ENCODE measurements at places on chromosomes 16 and 17.

GRCh38 chr17:73657473-73658116, 13.3 kb upstream of the SDK2 start:
- peak; percentile 84 for DNase-seq

DNA sequence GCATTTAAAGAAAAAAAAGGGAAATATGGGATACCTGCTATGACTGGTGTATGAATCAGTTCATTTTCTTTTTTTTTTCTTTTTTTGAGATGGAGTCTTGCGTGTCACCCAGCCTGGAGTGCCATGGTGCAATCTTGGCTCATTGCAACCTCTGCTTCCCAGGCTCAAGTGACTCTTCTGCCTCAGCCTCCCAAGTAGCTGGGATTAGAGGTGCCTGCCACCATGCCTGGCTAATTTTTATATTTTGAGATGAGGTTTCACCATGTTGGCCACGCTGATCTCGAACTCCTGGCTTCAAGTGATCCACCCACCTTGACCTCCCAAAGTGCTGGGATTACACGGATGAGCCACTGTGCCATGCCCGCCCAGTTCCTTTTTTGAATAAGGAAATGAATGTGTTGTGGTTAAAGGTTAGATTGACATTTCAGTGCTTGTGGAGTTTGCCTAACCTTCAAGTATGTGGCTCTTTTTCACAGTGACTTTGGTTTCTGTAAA, 7.7 kb downstream of the HAPSTR1 start:
- no peak for DNase-seq

DNA sequence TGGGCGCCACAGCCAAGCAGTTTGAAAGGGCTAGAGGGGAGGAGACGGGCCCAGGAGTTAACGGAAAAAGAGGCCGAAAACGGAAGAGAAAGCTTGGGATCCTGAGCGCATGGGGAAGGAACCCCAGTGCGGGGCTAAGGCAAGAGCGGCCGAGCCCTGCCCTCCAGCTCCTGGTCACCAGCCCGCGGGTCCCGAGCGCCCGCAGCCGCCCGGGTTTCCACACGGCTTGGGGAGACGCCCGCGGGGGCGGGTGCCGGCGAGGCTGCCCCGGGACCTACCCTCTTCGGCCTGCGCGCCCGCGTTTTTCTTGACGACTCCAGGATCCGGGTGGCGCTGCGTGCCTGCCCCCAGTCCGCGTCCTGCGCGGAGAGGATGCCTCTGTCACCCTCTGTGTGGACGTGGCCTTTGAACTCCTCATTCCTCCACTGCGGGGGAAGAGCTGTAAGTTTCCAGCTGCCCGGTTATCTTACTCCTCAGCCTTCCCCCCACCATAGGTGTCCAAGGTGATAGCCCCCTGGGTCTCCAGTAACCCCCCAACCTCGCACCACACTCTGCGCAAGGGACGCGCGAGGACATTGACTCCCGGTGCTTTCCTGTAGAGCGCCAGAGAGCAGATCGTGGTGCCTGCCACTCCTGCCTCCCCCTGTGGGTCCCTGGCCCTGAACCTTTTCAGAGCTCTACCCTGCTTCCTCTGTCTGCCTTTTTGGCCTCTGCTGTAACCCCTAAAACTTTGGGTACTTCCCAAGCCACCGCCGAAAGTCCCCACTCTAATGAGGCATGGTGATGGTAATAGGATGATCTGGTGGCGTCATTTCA, 1.7 kb upstream of the CDH11 start:
- DNase-seq: peak; percentile 44

- DNase-seq: peak; percentile 59
Measured at GRCh38 chr17:50184064-50184463, 17.4 kb downstream of the COL1A1 start.

GRCh38 chr16:28977703-28978662, 3.4 kb downstream of the SPNS1 start:
- peak; percentile 43 for DNase-seq

- DNase-seq: no peak
Measured at GRCh38 chr16:85281181-85281580, 168.9 kb upstream of the CIBAR2 start.

DNA sequence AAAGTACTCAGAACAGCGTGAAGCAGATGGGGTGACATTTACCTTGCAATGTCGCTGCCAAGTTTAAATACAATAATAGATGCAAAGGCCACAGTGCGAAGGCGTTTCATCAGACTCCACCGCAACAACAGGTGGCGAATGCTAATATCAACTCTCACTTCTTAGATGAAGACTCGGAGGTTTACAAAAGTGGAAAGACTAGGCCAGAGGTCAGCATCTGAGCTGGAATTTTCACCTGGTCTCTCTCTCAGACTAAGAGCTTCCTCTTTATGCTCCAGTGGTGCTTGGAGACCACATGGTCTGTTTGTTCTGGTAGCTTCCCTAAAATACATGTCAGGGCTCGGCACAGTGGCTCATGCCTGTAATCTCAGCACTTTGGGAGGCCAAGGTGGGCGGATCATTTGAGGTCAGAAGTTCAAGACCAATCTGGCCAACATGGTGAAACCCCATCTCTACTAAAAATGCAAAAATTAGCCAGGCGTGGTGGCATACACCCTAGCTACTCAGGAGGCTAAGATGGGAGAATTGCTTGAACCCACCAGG, 169.1 kb downstream of the XYLT1 start:
- DNase-seq: no peak

DNA sequence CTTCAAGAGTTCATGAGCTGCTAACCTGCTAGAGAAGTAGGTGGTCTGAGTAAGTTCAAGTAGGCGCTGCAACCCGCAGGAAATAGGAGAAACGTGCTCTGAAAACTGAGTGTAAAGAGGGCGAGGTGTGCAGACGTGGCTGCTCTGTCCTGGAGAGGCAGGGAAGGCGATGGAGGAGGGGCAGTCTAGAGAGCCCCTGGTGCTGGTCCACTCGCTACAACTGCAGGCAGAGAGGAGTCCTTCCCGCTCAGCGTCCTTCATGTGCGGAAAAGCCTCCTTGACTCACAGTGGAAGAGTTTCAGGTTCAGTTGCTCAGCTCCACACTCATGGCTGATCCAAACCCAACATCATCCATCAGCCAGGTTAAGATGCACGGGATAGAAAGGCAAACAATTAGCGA, 12.1 kb downstream of the ABCA3 start:
- no peak for DNase-seq

DNA sequence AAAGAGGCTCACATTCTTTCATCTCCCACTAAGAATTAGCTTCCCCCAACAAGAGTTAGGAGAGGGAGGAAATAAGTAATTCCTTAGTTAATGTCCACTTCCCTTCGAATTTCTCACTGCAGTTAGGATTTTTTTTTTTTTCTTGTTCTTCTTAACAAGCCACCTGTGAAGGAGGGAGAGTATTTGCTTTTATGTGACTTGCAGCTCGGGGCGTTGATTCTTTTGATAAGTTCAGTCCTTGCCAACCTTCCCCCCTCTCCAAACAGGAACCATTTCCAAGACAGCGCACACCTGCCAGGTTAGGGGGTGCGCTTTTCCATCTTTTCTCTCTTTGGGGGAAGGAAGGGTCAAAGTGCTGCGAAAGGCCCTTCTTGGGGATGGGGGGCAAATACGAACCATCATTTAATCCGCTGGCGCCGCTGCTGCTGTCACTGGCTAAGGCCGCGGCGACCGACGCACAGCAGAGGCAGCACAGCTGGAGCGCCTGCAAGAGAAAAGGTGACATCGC, 758 bp downstream of the ADAMTS18 start:
- DNase-seq: no peak

- no peak for DNase-seq
Measured at GRCh38 chr16:47917118-47917517, 238.7 kb downstream of the ABCC12 start.

- DNase-seq: no peak
Measured at GRCh38 chr16:12201216-12201615, 224.7 kb downstream of the SNX29 start.

- DNase-seq: no peak
Measured at GRCh38 chr17:15334266-15334665, 7.1 kb downstream of the TEKT3 start.

GRCh38 chr17:40464392-40464855, 21.2 kb downstream of the IGFBP4 start:
- DNase-seq: no peak

GRCh38 chr16:55045756-55046460, 115.2 kb downstream of the IRX5 start:
- DNase-seq: no peak

DNA sequence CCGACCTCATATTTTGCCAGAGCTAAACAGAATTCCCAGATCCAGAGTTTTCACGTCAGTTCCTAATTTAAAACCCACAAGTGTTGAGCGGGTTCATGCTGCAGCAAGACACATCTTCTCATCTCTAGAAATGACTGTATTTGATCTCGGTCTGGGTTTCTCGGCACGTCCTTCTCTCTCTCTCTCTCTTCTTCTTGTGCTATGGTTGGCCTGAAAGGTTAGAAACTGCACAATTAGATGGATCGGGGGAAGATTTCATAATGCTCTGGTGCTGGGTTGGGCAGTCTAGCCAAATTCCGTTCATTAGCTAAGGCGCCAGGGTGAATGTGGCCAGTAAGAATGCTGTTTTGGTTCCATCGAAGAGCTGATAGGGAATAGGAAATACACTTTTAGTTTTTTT, 158.9 kb upstream of the NOG start:
- DNase-seq: no peak

DNA sequence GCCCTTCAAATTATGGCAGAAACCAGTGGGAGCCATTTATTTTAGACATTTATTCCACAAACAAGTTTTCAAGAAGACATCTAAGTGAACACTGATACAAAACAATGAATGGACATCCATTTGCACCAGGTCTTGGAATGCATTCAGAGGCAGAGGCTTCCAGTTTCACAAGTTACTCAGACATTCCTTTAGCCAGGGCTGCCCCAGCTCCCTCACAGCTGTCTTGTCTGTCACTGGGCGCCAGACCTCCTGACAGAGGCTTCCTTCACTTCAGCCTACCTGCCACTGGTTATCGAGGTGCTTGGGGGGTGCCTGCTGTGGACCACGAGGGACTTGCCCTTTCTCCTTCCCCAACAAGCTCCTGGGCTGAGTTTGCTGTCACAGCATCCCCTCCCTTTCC, 19.2 kb downstream of the AQP8 start:
- DNase-seq: no peak

DNA sequence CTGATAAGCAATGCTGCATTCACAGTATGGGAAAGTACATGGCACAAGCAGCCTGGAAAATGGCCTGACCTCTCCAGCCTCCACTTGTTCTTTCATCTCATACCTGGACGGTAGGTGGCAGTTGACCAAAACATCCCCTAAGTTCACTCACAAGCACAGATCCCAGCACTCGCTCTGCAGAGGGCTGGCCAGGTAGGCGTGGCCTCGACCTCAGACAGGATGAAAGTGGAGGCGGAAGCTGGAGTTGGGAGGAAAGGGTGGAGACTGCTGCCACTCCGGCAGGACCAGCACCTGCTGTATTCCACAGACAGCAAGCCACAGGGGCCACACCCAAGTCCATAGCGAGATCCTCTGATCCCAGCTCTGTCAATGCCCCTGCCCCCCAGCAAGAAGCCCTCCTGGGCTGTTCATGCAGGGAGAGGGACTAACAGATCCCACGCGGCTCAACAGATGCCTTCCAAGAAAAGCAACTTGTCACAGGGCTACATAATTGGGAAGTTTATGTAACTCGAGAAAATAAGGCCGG, 31.3 kb downstream of the ZCCHC14 start:
- DNase-seq: peak; percentile 89

DNA sequence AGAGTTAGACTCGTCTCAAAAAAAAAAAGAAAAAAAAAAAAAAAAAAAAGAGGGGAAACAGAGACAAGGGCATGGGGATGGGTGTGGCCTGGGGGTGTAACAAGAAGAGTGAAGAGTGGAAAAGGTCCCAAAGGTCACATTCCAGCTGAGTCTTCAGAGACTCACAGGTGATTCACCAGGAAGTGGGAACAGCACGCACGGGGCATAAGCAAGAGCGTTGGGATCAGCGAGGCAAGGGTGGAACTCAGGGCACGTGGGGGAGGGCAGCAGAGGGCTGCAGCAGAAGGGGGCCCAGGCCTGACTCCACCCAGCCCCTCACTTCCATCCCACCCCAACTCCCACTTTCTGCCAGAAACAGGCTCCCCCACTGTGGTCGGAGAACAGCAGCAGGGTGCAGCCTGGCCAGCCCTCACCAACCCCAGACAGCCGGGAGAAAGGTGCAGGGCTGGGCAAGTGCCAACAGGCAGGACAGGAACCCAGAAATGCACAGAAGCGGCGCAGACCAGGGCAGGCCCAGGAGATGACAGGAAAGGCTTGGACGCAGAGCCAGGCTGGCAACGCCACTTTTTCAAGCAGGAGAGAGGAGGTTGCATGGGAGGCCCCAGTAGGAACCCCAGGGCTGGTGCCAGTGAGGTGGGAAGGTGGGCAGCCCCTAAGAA, 3.3 kb downstream of the MEAK7 start:
- DNase-seq: no peak

DNA sequence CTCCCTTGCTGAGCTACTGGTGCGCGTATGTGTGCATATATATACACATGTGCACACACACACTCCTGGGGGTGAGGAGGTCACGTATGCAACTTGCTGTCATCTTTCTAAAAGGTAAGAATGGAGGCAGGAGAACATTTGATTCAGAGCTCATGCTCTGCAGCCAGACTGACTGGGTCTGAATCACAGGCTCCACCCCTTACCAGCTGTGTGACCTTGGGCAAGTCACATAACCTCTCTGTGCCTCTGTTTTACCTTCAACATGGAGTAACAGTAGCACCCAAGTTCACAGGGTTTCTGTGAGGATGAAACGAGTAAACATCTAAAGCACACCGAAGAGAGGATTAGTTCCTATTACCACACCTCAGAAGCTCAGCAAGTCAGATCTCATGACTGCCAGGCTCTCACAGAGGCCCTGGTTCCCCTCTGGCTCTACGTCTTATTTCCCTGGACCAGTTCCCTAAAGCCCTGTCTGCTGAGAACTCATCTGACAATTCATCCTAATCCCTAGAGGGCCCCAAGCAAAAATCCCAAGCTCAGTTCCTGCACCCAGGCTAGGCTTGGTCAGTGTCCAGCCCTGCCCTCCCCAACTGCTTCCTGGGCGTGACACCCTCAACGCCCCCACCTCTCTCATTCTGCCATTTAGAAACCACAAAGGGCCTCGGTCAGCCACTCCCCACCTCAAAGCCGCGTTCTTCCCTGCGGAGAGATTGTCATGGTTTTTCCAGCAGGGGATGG, 28.7 kb downstream of the ABR start:
- no peak for DNase-seq

- no peak for DNase-seq
Measured at GRCh38 chr17:73163043-73163442, 1.8 kb upstream of the SSTR2 start.

- no peak for DNase-seq
Measured at GRCh38 chr17:57138956-57139576, 54.0 kb downstream of the AKAP1 start.

GRCh38 chr17:10836966-10837590, 809 bp downstream of the PIRT start:
- DNase-seq: no peak

- DNase-seq: no peak
Measured at GRCh38 chr16:35749253-35750141, 2290.1 kb downstream of the TP53TG3F start.

- no peak for DNase-seq
Measured at GRCh38 chr17:63474174-63474573, 2.7 kb upstream of the ACE start.

- DNase-seq: no peak
Measured at GRCh38 chr17:58330997-58331814, 2.6 kb upstream of the TSPOAP1 start.

- no peak for DNase-seq
Measured at GRCh38 chr16:24074574-24074973, 181.6 kb upstream of the CACNG3 start.

GRCh38 chr16:47592232-47592631, 131.1 kb downstream of the PHKB start:
- DNase-seq: no peak
